Coronary artery (tissue), 2 donors: ENCODE measurements at places on chromosomes 6 and 20.

DNA sequence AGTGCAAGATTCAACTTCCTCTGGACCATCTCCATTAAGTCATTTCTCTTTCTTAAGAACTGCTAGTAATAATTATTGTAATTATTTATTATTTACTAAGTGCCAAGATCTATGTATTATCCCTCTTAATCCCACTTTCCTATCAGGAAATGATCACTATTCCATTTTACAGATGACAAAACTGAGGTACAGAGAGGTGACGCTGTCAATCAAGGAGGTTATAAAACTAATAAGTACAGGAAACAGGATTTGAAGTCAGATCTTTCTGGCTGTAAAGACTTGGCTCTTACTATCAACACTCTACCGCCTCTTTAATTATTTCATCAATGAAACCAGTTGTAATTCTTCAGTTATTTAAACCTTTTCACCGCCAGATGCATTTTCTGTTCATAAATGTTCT, 37.4 kb downstream of the BLOC1S5 start:
- no peak for DNase-seq

GRCh38 chr6:132021552-132022375, 70.6 kb upstream of the CCN2 start:
- no peak for DNase-seq

DNA sequence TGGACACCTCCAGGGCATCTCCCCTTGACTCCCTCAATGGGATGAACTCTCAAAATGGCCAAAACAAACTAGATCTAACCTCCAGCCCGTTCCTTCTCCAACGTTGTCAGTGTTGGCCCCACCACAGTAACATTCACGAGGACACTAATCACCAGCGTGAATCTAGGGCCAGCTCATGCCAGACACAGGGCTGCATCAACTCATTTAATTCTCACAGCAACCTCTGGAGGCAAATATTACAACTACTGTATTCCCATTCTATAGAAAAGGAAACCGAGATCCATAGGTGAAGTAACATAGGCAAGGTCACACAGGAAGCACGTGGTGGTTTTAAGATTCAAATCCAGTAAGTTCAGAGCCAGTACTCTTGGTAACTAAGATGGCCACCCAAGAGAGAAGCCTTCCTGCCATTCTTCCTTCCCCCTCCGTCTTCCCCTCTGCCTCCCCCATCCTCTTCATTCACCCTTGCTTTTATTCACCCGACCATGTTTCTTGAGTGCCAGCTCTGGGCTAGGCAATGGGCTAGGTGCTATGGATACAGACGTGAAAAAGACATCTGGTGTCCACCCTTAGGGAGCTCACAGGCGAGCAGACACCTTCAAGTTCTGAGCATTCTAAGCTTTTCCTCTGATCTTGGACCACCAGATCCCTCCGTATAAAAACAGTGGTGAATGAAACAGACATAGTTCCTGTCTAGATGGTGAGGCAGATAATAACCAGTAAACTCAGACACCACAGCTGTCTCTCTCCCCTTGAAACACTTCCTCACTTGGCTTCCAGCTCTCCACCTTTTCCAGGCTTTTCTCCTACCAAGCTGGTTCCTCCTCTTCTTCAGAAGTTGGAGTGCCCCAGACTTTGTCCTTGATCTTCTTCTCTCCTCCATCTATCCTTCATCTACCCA, 9.6 kb downstream of the CCM2L start:
- no peak for DNase-seq

DNA sequence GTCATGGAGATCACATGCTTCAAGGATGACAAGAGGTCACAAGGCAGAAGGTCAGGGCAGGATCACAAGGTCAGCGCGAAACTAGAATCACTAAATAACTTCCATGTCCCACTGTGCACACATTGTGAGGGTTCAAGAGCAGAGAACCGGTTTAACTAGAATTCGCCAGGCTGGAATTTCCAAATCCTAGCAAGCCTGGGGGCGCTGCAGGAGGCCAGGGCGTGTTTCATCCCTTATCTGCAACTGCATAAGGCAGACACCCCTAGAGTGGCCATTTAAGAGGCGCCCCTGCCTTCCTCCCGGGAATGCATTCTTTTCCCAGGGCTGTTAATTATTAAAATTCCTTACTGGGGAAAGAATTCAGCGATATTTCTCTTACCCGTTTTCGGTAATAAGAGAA, 40.2 kb upstream of the SLC22A1 start:
- DNase-seq, result no peak

- DNase-seq, result no peak
Measured at GRCh38 chr20:44911264-44911921, 1.5 kb downstream of the PABPC1L start.

GRCh38 chr20:21708738-21709534, 3.5 kb downstream of the PAX1 start:
- no peak for DNase-seq

DNA sequence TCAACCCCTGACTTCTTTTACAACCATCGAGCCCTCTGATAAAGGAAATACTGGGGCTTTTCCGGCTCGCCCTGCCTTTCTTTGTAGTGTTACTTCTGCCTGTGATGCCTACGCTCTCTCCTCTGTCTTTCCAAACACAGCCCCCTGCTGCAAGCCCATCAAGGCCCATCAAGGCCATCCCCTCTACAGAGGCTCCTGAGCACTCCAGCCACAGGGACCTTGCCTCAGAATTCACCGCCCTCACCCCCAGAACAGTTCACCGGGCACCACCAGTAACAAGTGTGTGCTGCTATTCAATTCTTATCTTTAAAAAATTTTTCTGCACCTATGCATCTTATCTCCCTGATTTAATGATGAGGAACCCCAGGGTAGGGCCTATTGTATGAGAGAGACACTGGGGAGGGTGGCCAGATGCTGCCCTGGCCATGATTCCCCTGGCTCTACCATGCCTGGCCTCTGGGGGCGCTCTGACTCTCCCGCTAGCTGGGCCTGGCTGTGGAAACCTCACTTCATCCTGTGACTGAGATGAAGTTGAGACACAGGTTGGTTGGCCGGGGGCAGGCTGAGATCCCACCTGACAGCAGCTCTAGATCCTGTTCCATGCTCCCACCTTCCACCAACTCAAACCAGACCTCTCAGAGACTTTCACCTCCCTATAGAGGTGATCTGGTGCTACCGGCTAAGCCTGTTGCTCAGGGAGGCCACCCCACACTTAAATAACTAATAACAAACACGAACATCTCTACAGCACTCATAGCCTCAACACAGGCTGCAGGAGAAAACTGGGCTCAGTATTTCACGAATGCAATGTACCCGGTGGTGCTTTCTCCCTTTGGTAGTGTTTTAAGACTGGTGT, 19.2 kb upstream of the GLP1R start:
- no peak for DNase-seq

- no peak for DNase-seq
Measured at GRCh38 chr20:22511943-22512910, 72.1 kb downstream of the FOXA2 start.
